ENCODE measurements at places on chromosomes 16 and 17.

DNA sequence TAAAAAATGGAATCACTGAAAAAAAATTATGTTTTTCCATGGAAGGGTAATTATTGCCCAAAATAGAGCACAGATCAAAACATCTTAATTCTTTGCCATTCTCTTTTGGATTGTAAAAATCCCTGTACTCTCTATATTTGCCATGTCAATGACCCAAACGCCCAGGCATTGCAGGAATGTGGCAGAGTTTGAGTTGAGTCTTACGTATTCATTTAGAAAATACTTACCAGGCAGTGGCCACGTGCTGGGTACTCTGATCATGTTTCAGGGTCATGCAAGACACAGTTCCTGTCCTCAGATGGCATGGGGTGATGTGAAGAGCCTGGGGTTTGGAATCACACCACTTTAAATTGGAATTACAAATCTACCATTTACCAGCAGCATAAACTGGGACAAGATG is 267.7 kb downstream of the ABCC12 start:
- DNase-seq, result no peak

- DNase-seq, result no peak
These were observed 478.8 kb upstream of the CDH11 start for GRCh38 chr16:65600629-65601028.

DNA sequence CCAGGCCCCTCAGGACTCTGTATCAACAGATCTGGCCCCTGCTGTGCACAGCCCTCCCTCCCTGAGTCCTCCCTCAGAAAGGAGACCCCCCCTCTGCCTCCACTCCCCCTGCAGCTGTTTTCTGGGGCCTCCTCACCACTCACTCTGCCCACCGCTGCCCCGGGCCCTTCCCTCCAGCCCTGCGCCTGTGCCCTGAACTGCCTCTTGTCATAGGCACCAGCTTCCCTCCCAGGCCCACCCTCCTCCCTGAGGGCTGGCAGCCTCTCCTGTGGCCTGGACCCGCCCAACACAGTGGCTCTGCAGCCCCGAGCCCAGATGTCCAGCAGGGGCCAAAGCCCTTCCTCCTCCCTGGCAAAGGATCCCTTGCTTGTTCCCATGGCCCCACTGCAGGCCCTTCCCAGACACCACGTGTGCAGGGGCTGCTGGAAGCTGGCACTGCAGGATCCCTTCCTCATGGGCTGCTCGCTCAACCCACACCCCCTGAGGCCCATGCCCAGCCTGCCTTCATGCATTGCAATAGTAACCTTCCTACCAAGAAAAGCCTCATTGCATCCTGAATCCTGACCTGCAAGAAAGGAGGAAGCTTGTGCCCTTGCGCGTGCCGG is 25.8 kb downstream of the GNPTG start:
- no peak for DNase-seq

DNA sequence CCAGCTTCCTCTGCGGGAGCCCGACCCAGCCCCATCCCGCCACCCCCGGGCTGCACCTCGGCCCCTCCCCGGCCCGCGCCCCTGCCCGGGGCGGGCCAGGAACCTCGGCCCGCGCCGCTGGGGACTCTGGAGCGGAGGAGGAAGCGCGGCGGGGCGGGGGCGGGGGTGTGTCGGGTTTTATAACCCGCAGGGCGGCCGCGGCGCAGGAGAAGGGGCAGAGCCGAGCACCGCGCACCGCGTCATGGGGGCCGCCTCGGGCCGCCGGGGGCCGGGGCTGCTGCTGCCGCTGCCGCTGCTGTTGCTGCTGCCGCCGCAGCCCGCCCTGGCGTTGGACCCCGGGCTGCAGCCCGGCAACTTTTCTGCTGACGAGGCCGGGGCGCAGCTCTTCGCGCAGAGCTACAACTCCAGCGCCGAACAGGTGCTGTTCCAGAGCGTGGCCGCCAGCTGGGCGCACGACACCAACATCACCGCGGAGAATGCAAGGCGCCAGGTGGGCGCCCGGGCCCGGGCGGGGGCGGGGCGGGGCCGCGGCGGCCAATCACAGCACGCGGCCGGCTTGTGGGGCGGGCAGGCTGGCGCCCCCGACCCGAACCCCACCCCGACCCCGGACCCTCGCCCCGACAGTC is at the start of gene ACE:
ACE (plus strand) TSS at position 208 of the 626 bp plus-strand sequence; CDS start at position 242, 34 bp downstream.
- DNase-seq, result peak; percentile 14

GRCh38 chr17:64783556-64784352 is 121.6 kb upstream of the SMURF2 start:
- DNase-seq, result no peak

All from stimulated activated CD4-positive, alpha-beta T cell treated with anti-CD3 and anti-CD28 coated beads, Interleukin-15, amount 100 ng/mL, for 48 hours (primary cell).